ENCODE measurements at places on chromosomes 16 and 17.

DNA sequence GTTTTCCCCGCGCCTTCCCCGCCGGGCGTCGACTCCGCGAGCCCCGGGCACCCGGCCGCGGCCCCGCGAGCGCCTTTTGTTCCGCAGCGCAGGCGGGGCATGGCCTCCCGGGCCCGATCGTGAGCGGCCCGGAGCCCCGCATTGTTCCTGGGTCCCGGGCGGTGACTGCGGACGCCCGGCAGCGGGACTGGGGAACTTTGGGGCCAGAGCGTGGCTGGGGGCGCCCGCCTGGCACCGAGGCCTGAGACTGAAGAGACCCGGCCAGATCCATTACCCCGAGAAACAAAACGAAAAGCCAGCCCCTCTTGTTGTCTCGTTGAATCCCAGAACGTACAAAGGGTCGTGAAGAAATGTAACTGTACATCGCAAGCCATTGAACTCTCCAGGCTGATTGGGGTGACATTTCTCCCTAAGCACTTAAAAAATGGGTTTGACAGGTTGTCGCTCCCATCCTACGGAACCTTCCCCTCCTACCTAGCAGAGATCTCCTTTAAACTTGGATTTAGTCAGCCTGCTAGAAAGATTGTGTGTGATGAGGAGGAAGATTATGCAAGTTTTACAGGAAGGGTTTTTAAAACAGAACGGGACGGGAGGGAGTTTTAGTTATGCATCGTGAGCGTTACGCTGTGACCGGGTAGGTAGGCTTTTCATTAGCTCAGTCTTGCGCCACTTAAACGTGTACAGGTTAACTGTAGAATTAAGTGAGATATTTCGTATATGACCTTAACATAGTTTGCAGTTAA is 825 bp downstream of the METTL9 start:
- no peak for DNase-seq

DNA sequence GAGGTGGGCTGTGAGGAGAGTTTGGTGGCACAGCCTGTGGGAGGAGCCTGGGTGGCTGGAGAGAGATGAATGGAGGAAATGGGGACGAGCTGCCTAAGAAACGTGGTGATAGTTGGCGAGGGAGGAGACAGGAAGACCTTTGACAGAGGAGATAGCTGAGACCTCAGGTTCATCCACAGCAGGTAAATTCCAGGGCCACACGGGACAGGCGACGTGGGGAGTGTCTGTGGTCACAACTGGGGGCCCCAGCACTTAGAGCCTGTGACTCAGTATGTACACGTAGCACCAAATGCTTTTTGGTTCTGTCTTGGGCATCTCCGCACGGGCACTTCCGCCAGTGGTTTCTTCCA is 7.7 kb downstream of the MINK1 start:
- no peak for DNase-seq

GRCh38 chr17:2179615-2180295 is 123.8 kb downstream of the SMG6 start:
- DNase-seq = no peak

GRCh38 chr17:7190276-7190917 is 11.2 kb upstream of the ASGR1 start:
- DNase-seq = no peak

- no peak for DNase-seq
Observed at GRCh38 chr16:20074099-20074991, 655 bp upstream of the GPR139 start.

DNA sequence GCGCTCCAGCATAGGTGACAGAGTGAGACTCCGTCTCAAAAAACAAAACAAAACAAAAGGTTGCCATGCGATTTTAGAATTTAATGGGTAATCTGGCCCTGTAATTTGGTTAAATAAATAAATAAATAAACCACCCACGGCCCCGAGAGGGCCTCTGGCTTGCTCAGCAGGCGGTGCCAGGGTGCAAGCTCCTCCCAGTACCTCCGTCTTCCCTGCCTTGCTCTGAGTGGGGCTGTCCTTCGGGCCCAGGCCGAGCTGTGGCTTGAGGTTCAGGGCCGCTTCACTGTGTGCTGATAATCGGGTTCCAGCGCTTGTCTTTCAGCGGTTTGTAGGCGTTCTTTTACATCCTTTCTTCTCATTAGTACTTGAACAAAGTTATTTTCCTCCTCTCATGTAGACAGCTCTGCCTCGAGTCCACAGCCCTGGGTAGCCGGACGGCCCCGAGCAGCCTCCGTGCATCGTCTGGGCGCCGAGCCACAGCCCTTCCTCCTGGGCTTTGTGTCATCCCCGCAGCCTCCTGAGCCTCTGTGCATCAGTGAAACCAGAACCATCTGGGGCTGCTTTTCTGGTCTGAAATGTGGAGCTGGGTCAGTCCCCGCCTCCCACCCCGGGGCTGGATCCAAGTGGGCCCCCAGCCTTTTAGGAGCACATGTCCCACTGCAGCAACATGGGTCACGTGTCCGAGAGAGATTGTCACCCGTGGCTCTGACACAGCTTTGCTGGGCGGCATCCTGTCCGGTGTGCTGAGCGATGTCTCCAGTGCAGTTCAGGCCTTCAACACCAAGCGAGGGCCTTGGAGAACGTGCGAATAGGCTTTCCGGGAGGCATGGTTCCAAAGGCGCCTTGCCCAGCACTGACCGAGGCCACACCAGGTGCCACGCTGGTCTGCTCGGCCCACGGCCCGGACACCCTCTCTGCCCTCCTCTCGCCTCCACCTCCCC is 157.4 kb upstream of the CHMP6 start:
- no peak for DNase-seq

DNA sequence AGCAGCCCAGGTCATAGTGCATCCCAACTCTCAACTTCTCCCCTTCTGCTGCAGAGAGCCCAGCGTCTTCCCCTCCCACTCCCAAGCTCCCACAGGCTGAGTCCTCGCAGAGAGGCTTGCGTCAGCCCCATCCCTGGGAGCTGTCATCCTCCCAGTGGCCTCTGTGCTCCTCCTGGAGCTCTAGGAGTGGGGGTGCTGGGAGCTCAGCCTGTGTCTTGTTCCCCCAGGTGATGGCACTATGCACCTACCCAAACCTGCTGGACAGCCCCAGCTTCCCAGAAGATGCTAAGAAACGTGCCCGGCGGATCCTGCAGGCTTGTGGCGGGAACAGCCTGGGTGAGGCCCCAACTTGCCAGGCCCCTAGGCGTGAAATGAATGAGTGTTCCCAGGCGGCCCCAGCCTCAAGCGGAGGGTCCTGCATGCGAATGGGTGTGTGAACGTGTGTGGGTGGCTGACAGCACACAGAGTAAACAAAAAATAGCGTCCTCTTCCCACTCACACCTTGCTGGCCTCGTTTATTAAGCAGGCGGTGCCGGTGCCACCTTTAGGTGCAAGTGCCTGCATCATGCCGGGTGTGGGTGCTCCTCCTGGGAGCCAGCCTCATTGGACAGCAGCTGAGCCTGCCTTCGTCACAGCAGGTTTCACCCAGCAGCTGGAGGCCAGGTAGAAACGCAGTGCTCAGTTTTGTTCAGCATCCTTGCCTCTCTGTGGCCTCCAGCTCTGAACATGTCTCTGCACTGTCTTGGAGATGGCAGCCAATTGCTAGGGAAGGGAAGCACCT is 16.5 kb downstream of the GPT2 start:
- no peak for DNase-seq

- DNase-seq = no peak
Observed at GRCh38 chr16:86868786-86869185, 290.4 kb downstream of the FOXL1 start.

- DNase-seq = no peak
Observed at GRCh38 chr17:57699751-57700219, 45.3 kb downstream of the CCDC182 start.

DNA sequence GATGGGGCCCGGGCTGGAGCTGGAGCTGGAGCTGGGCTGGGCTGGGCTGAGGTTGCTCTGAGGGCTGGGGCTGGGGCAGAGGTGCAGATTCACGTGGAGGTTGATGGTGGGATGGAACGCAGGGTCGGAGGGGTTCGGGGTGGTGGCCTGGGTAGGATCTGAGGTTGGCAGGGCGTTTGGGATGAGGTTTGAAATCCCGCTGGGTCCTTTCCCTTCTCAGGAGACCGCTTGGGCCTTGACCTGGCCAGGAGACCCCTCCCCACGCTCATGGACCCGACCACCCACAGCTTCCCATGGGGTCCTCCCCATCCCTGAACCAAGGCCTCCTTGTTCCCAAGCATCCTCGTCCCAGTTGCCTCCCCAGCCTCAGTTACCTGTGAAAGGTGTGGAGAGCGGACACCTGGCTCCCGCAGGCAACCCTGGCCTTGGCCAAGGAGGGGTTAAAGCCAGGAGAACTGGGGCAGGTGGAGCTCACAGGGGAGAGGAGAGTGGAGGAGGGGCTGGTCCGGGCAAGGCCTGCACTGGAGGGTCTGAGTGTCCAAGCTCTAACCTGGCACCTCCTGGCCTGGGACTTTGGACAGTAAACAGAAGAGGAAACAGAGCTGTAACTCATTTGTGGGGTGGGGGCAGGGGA is at the start of gene ASGR2:
Gene ASGR2, minus strand, starts transcription at position 582 of the 634 bp plus-strand sequence. CDS start 582 bp downstream, outside the sequence.
- DNase-seq = no peak

GRCh38 chr17:70687421-70687820 is 518.1 kb downstream of the KCNJ2 start:
- no peak for DNase-seq

- DNase-seq = no peak
Observed at GRCh38 chr17:73401911-73402310, 90.1 kb upstream of the CDC42EP4 start.

- DNase-seq = no peak
Observed at GRCh38 chr16:84369938-84370627, 1.7 kb downstream of the ATP2C2 start.

DNA sequence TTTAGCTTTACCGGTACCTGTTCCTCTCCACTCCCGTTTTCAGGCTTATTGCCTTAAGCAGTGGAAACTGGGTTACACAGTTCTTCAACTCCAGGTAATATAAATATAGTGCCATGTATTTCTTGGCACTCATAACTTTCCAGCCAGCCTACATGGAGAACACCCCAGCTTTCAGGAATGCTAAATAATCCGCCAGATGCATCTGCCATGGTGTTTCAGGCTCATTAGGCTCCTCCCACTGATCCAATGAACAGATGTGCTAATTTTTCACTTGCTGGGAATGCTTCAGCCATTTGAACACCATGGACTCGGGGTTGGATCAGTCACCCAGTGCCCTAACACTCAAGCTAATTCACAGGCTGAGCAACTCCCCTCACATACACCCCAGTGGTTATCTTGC is 4.6 kb downstream of the ANKFN1 start:
- no peak for DNase-seq

GRCh38 chr17:48613862-48614694 is 1.0 kb downstream of the HOXB8 start:
- no peak for DNase-seq

DNA sequence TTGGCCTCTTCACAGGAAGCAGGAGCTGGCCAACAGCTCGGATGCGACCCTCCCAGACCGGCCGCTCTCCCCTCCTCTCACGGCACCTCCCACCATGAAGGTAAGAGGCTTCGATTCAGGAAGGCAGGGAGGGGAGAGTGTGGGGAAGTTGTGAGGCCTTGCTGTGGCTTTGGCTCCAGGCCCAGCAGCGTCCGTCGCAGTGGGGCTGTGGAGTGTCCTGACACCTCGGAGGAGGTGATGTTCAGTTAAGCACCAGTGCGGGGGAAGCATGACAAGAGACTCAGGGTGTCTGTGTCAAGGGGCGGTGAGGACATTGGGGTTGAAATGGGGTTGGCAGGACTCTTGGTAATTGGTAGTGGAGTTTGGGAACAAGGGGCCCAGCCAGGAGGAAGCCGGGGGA is 109.0 kb downstream of the RAP1GAP2 start:
- no peak for DNase-seq

- no peak for DNase-seq
Observed at GRCh38 chr16:66335704-66336329, 30.7 kb upstream of the CDH5 start.

DNA sequence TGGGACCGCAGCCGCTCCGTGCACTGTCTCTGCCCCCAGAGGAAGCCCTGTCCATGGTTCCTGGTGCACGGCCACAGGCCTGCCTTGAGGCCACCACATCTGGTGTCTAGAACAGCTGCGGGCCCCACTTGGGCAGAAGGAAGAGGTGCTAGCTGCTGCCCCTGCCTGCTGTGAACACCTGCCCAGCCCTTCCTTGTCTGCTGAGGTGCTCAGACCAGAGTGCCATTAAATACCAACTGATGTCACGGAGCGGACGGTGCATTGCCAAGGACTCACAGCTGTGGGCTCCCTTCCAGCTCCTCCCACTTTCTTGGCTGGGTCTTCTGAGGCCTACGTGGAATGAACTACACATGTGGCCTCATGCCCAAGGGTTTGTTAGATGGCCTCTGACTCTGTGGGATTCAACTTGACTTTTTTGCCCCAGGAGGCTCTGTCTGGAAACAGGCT is 146.1 kb downstream of the RAB11FIP4 start:
- no peak for DNase-seq

GRCh38 chr17:39772415-39772814 is 34.7 kb downstream of the GRB7 start:
- DNase-seq = no peak

DNA sequence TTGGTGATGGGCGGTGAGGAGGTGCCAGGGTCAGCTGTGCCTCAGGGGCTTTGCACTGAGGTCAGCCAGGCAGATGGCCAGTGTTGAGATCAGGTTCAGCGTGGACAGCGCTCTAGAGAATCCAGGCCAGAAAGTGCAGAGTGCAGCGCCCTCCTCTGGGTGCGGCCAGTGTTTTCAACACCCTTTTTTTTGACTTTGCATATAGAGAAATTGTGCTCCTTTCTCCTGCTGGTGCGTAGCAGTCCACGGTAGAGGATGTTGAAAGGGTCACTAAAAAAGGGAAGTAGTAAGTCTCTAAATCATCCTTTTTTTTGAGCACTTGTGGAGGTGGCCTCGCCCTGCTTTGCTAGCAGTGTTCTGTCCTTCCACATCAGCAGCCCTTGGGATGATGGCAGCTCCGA is 53.9 kb downstream of the BANP start:
- no peak for DNase-seq

GRCh38 chr16:72736074-72736473 is 311.9 kb downstream of the ZFHX3 start:
- DNase-seq = no peak

GRCh38 chr16:55628306-55628968 is 27.4 kb upstream of the SLC6A2 start:
- DNase-seq = no peak

- no peak for DNase-seq
Observed at GRCh38 chr17:42937712-42938596, 26.3 kb downstream of the AARSD1 start.

GRCh38 chr16:2894231-2894630 is 11.2 kb downstream of the FLYWCH2 start:
- DNase-seq = no peak

GRCh38 chr17:46043606-46044005 is 44.6 kb downstream of the STH start:
- DNase-seq = no peak

- no peak for DNase-seq
Observed at GRCh38 chr16:88068476-88069396, 117.5 kb downstream of the BANP start.

DNA sequence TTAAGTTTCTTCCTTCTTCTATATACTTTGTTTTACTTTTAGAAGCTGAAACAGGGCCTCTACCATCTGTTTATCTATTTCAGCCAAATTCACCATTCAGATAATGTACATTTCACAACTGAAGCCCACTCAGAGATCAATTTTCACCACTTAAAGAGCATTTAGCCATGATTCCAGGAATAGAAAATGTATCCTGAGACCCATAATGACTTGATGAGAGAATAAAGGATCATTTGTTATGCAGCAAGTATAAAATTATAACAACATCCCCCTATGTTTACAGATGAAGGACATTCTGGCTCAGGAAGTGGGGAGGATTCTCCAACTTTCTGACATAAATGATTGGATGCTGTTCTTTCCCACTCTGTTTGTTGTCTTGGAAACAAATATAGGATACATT is 962.1 kb upstream of the EEF2KMT start:
- DNase-seq = no peak

GRCh38 chr16:83925957-83926725 is 26.9 kb upstream of the OSGIN1 start:
- no peak for DNase-seq

GRCh38 chr17:80552523-80552922 is 7.9 kb downstream of the RPTOR start:
- DNase-seq = no peak

All from stimulated activated CD4-positive, alpha-beta T cell treated with anti-CD3 and anti-CD28 coated beads, Interleukin-12 subunit alpha, Interleukin-12 subunit beta, amount 100 ng/mL, for 24 hours (primary cell).